ENCODE measurements at places on chromosomes 13 and 19. TPM values are rescaled to one million over a fixed set of nuclear protein-coding genes. Genes with fewer than 3 reads are reported as not detected.

Gene CAMSAP3
- polyA plus RNA-seq: 25.0 TPM

Gene SIGLEC8
- not detected for polyA plus RNA-seq

Gene EFNA2
- polyA plus RNA-seq: 2.2 TPM

Gene ZNF564
- 13.6 TPM for polyA plus RNA-seq

Gene CA11
- polyA plus RNA-seq: 23.2 TPM

Gene ZNF112
- polyA plus RNA-seq: 11.3 TPM

All from renal pelvis (tissue), 12 donors.